ENCODE measurements at places on chromosomes 7 and 10.

DNA sequence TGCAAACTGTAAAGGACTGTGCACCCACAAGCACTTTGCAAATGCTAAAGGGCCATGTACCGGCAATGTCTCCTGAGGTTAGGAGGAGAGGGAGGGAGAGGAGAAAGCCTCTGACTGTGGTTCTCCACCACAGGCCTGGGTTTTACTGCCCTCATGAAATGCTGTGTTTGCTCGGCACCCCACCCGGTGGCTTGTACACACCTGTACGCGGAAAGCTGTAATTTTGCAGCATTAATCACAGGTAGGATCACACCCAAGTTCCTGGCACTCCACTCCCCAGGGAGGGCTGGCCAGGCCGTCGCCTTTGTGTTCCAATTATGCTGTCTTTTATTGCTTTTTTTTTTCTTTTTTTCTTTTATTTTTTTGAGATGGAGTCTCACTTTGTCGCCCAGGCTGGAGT lies 78.5 kb upstream of the MYL10 start:
- DNase-seq = no peak

- no peak for DNase-seq
These were observed 91.6 kb upstream of the KMT2E start for GRCh38 chr7:104922182-104923009.

- peak; percentile 38 for DNase-seq
These were observed 121.6 kb downstream of the MTPAP start for GRCh38 chr10:30227481-30227880.

DNA sequence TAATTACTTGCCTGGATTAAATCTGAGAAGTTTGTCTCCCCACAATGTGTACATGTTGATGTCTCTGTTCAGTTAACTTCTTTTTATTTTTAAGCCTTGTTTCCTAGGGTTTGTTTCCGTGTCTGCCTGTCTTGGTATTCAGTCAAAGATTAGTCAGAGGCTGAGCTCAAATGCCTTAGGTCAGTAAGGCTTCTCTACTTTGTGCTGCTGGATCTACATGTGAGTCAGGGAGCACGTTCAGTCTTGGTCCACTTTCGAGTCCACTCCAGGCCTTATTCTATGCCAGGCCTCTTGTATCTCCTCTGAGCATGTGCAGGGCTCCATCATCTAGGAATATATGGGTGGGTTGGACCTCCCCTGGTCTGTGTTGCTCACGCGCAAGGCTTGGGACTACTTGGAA lies 93.3 kb upstream of the FZD8 start:
- DNase-seq = no peak

- no peak for DNase-seq
These were observed 80.3 kb upstream of the NPTX2 start for GRCh38 chr7:98536803-98537202.

DNA sequence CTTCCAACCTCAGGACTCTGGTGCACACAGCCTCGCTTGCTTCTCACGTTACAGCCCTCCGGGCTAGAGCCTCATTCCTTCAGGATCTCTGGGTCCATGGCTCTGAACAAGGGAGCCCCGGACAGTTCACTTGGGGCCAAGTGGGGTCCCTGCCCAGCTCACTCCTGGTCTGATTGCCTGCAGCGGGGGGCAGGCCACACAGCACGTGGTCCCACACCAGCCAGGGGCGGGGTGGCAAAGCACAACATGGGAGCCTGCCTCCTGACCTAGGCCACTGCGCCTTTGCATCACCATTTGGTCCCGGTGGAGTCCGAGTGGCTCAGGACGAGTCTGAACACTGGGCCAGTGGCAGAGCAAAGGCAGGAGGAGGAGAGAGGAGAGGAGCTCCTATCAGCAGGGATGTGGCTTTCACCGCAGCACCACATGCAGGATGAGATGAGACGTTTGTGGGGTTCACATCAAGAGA lies 13.4 kb upstream of the CRYGN start:
- DNase-seq = no peak

DNA sequence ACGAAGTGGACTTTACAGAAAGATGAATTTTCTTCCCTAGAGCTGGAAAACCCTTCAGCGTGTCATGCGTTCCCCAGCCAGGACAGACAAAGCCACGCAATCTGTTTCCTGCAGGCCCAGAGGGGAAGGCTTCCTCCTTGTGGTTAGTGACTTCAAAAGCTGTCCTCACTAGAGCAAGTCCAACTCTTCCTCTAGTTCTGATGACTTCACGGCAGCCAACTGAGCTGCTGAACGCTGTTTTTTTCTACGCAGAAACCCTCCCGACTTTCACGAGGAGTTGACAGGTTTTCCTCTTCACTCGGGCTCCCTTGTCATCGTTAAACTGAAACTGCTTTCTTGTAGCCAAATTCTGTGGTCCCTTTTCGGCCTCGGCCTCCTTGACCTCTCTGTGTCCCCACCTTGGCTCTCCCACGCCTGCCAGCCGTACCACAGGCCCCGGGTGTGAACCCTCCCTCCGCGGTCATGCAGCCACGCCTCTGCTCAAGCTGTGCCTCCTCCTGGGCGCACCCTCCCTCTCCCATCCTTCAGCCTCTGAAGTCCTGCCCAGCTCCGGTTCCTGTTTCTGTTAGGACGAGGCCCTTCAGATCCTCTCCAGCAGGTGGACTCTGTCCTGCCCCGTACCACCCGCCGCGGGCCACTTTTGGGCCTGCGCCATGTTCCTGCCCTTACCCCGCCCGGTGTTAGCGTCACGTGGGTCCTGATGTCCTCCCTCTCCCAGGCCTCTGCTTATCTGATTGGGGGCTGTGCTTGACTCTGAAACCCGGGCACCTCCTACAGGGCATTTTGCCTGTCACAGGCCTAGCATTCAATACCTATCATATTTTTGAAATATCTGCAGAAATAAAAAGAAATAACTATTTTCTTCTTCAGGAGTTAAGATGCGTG lies 39.3 kb downstream of the CUX1 start:
- peak; percentile 85 for DNase-seq

GRCh38 chr7:128035712-128036111 lies 4.5 kb upstream of the LRRC4 start:
- no peak for DNase-seq

DNA sequence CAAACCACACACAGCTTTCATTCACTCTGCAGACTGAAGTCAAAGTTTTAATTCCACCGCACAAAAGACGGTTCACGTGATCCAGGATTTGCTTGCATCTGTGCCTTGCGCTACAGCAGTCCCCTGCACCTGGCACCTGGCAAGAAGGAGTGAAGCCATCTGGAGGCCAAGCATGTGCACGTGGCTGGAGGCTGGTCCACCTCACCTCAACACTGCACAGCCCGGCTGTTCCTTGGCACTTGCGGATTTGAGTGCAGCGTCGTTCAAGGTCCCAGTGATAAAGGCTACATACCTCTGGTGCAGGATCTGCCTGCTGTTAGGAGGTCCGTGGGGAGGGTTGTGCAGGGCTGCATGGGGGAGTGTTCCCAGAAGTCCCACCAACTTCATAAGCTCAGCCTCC lies 248.5 kb upstream of the GRB10 start:
- DNase-seq = no peak

GRCh38 chr10:22391600-22391999 lies 46.3 kb downstream of the SPAG6 start:
- peak; percentile 24 for DNase-seq

DNA sequence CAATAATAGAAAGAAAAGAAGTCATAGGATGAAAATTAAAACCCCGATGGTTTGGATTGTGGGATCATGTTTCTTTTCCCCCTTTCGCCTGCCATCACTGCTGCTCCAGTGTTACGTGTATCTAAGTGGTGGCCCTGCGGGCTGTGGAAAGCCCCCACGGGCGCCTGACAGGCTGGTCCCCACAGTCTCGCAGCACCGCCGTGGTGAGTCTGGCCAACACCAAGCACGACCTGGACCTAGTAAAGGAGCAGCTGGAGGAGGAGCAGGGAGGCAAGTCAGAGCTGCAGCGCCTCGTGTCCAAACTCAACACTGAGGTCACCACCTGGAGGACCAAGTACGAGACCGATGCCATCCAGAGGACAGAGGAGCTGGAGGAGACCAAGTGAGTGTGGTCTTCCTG lies 19.5 kb downstream of the MYH16 start:
- no peak for DNase-seq

DNA sequence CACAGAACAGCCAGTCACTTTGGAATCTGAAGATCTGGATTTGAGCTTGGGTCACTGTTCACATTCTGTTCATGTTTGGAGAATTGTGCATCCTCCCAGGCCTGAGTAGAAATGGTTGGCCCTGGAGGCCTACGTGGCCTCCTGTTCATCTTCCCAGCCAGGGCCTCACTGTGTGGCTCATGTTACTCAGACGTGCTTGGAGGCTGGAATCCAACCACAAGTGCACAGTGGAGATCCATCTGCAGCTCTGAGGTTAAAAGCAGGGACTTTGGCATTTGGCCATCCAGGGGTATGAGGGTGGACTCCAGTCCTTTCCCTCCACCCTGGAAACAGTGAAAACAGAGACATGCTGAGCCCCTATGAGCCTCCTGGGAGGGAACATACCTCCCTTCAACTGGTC lies 709.0 kb upstream of the IGFBP3 start:
- peak; percentile 30 for DNase-seq

DNA sequence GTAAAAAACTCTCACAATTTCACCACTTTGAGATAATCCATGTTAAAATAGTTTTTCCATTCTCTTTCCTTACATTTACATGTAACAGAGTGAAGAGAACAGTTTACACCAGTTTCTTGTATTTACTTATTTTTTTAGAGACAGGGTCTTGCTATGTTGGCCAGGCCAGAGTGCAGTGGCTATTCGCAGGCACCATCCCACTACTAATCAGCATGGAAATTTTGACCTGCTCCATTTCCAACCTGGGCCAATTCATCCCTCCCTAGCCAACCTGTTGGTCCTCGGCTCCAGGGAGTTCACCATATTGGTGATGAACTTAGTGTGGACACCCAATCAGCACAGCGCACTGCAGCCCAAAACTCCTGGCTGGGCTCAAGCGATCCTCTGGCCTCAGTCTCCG lies 74.1 kb downstream of the LYZL2 start:
- no peak for DNase-seq

DNA sequence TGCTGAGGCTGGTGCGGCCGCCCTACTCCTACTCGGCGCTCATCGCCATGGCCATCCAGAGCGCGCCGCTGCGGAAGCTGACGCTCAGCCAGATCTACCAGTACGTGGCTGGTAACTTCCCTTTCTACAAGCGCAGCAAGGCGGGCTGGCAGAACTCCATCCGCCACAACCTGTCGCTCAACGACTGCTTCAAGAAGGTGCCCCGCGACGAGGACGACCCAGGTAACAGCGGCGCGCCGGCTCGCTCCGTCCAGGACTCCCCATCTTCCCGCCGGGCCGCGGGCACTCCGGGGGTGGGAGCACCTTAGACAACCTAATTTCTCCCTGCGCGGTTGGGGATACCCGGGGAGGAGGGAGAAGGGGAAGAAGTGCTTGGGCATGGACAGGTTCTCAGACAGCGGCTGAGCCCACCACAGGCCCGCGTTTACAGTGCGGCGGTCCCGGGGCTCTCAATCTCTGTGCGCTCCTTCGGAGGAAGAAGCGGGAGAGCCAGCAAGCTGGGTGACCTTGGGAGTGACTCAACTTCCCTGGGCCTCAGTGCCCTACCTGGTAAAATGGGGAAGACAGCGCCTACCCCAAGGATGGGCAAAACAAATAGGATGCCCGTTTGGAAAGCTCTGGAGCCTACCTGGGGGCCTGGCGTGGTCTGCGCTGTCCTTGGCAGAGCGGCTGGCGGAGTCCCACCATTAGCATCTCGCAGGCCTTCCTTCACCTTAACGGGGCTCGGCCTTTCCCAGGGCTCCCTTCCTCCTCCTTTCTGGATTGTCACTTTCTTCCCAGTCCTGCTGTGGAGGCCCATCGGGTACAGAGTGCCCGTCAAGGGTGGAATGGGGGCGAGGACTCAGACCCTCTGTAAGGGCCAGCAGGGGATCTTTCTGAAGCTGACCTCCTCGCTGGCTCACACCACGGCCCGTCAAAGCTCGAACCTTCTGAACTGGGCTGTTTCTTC lies 852 bp downstream of the FOXI2 start:
- DNase-seq = no peak

- no peak for DNase-seq
These were observed 4.4 kb upstream of the VSTM4 start for GRCh38 chr10:49119746-49120145.

DNA sequence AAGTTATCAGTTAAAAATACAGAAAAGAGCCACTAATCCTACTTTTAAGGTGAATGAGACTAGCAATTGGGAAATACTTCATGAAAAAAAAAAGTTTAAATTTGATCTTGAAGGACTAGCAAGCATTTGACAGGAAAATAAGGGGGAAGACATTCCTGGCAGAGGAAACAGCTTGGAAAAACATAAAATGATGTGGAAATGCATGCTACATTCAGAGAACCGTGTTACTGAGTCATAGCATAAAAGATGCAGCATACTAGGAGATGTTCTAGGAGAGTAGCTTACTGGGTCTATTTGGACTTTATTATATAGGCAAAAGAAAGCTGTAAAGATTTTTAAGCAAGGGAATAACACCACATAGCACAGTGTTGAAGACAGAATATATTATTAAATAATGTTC lies 108.6 kb upstream of the COL1A2 start:
- DNase-seq = no peak

DNA sequence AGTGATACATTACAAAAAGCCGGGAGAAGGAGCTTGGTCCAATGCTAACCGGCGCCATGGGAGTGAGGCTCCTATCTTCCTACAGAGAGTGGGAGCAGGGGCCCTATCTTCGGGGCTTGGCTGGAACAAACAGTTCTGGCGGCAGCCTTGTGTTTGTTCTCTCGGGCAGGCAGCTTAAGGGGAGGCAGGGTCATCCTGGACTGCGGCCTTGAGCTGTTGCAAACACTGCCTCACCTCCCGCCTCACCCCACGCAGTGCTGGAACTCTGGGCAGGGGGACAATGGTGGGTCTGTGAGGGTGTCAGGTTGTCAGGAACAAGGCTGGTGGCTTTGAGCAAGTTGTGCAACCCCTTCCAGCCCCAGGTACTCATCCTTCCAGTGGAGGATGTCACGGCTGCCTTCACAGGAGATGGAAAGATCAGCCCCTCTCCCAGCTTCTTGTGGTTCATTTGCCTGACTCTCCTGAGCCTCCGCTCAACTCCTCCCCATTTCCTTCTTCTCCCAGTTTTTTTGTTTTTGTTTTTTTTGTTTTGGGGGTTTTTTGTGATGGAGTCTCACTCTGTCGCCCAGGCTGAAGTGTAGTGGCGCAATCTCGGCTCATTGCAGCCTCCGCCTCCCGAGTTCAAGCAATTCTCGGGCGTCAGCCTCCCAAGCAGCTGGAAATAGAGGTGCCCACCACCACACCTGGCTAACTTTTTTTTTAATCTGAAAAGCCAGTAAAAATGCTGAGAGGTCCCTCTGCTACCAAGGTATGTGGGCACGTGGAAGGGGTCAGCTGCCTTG lies 57.4 kb downstream of the SPOCK2 start:
- no peak for DNase-seq
